ENCODE measurements at places on chromosomes 4 and X.

GRCh38 chr4:126446917-126447316 is 1132.2 kb downstream of the FAT4 start:
- DNase-seq, result no peak

- DNase-seq, result no peak
Observed at GRCh38 chrX:10841579-10841978, 221.2 kb upstream of the MID1 start.

DNA sequence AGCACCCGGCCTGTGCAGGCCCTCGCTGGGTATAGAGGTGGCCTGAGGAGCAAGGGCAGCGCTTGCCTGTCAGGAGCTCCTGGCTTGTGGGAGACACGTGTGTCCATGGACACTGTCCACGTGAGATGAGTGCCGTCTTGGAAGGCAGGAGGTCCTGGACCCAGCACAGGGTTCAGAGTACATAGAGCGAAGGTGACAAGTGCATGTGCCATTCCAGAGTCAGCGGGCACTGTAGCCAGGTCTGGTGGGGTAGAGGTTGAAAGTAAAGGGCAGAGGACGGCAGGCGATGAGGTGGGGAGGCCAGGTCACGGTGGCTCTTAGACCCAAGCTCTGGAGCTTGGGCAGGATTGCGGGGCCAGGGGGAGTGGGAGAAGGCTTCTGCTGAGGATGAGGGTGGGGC is 28.4 kb upstream of the TADA2B start:
- DNase-seq, result no peak

DNA sequence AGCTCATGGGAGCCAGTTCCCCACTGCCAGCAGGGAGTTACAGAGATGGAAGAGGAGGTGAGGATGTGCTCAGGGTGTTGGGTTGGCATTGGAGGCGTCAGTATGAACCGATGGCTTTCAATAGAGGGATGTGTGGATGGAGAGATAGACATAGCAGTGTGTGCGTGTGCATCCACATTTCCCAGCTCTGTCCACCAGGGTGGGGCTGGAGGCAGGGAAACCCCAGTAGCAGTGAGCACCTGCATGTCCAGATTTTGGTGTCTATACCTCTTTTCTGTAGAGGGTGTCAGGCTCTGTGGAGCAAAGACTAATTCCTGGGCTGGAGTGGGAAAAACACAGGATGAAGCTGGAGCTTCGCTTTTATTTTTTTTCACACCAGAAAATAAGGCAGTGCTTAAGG is 37.2 kb upstream of the HGFAC start:
- DNase-seq, result no peak

DNA sequence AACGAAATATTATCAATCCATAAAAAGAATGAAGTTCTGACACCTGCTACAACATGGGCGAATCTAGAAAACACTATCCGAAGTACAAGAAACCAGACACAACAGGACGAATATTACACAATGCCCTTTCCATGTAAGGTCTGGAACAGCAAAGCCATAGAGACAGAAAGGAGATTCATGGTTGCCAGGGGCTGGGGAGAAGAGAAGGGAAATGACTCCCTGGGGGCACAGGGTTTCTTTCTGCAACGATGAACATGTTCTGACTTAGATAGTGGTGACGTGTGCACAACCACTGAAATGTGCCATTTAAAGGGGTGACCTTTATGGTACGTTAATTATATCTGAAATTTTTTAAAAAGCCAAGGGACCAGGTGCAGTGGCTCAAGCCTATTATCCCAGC is 28.3 kb downstream of the GPR143 start:
- DNase-seq, result no peak

- no peak for DNase-seq
Observed at GRCh38 chr4:23233596-23233995, 540.9 kb downstream of the GBA3 start.

GRCh38 chr4:742096-742741 is 36.6 kb downstream of the PCGF3 start:
- DNase-seq, result no peak

GRCh38 chr4:110195561-110196205 is 2.7 kb downstream of the ELOVL6 start:
- DNase-seq, result peak; percentile 38

DNA sequence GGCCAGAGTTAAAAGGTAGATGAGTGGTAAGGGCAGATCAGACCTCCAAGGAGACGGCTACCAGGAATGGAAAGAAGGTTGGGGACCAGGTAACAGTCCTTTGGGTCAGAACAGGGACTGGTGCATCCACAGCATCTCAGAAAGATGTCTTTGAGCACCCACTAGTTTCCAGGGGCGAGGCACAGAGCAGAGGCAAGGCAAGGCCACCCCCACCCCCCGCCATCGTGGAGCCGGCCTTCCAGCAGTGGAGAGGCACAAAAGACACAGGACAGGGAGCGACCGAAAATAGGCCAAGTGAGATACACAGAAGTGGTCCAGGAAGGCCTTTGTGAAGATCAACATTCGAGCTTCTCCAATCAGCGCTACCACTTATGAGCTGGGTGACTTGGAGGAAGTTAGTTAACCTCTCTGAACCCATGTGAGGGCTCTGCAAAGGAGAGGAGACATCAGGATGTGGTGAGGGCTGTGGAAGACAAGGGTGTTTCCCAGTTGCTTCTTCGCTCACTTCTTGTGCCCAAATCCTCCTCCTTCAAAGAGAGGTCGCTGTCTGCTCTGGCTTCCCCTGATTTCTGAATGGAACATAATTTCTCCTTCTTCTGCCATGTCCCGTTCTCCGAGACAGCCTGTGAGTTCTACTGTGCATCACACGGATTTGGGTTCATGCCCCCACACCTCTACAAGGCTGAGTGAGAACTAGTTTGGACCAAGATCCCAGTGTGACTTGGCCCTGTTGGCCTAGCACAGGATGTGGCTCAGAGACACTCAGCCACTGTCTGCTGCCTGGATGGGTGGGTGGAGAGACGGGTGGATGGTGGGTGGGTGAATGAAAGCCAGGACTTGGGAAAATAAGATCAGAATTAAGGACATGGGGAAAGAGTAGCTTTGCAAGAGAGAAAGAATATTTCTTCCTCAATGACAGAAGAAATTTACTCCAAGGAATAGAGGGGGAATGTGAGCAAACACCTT is 16.7 kb upstream of the MSX1 start:
- DNase-seq, result no peak

DNA sequence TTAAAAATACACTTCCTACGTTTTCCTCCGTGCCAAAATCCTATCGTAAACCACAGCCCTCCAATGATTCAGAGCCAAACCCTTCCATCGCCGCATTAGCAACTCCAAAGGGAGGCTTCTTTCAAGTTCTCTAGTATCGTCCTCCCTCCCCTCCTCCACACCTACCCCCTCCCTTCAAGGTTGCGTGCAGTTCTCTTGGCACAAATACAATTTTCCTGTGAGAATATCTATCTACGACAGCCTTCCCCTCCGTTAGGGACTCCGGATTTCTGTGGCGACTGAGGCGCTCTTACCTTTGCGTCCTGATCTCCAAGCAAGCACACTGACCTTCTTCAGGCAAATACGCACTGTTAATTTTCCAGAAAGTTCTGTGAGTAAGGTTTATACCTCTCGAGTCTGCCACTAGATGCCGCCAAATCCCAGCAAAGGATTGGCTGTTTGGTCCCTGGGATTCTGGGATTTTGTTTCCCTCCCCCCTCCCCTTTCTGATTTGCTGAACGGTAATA is 1.2 kb upstream of the MORF4L2 start:
- DNase-seq, result peak; percentile 65

GRCh38 chr4:39466747-39467146 is 7.9 kb downstream of the LIAS start:
- DNase-seq, result no peak

DNA sequence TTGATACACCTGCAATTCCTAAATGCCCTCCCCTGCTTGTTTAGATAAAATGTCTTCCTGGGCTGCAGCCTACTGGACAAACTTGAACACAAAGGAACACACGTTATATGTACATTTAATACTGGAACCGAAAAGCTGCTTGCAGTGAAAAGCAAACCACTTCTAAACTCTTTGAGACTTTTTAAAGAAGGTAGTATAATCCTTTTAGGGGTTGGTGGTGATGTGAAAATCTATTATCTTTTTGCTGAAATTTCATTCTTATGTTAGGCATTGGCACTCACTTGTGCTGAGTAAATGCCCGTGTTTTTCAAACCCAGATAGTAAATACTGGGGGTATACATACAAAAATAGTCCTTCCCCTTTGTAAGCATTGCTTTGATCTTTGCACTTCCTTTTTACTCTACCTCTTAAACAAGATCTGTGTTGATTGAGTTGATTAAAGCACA is 2.2 kb downstream of the NFKB1 start:
- DNase-seq, result no peak

DNA sequence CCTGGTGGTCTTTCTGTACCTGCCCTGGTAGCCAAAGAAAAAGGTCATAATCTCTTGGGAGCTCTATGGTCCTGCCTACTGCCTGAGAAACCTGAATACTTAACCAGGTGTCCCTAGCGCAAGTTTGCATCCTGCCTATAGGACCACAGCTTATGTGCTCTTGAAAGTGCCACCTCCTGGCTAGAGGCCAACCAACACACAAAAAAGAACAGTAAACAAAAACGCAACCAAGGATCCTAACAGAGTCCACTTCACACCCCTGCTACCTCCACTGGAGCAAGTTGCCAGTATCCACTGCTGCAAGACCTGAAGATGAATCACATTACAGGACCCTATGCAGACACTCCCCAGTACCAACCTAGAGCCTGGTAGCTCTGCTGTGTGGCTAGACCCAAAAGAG is 103.2 kb upstream of the PABPC5 start:
- DNase-seq, result no peak

GRCh38 chr4:153988492-153989363 is 199.8 kb upstream of the SFRP2 start:
- DNase-seq, result no peak

DNA sequence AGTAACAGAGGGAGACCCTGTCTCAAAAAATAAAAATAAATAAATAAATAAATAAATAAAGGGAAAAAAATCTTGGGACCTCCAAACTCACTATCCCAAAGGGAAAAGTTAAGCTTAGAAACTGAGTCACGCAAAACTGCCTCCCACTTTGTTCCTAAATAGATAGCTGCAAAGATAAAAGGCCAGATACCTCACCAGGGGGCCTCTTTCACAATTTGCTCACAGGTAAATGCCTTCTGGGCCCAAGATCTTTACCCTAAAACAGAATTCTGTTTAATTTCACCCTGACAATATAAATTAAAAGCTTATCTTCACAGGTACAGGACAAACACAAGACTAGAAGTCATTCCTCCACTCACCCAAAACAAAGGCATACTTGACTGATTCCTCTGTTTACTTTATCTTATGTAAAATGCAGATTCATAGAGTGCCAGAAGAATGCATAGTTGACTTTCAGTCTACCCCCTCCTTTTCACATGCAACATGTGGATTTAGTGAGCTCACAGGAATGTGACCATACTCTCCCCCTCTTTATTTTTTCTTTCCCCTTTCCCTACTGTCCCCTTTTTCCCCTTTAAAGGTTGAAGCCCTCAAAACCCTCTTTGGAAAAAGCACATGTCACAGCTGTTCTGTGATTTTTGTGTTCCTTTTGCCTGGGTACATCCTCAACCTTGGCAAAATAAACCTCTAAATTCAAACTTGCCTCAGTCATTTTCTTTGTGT is 23.4 kb downstream of the ELF2 start:
- no peak for DNase-seq

- DNase-seq, result no peak
Observed at GRCh38 chrX:149830192-149830873, 48.6 kb downstream of the MAGEA9 start.

Data from hematopoietic multipotent progenitor cell treated with erythropoietin and hydrocortisone succinate and interleukin-3 and kit ligand, for 15 days (in vitro differentiated cells).